ENCODE measurements at places on chromosomes 13 and 19.

- DNase-seq: no peak
Measured at GRCh38 chr19:8085598-8086408, 33.2 kb downstream of the CCL25 start.

DNA sequence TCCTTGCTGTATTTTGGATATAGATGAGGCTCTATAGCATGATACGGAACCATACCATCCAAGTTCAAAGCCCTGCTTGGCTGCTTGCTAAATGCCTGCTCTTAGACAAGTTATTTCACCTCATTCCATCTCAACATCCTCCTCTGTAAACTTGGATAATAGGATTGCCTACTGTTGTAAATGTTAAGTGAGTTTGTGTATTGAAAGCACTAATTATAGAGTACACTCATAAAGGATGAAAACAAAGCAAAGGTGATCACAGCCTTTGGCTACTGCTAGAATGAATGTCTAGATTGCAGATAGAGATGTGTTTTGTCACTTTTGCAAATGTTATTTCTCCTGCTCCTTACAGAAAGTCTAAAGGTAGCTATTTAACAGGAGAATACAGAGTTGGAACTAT is 34.3 kb upstream of the STARD13 start:
- DNase-seq: no peak

GRCh38 chr19:3653865-3654513 is 27.4 kb upstream of the CACTIN start:
- no peak for DNase-seq

GRCh38 chr19:18675779-18676178 is 7.7 kb upstream of the CRTC1 start:
- no peak for DNase-seq

Data from activated CD4-positive, alpha-beta T cell treated with anti-CD3 and anti-CD28 coated beads for 1 hour (primary cell).